Amniotic epithelial cell (primary cell): ENCODE measurements at places on chromosomes 1 and 21.

GRCh38 chr1:66035616-66036245, 243.0 kb downstream of the PDE4B start:
- DNase-seq: no peak

DNA sequence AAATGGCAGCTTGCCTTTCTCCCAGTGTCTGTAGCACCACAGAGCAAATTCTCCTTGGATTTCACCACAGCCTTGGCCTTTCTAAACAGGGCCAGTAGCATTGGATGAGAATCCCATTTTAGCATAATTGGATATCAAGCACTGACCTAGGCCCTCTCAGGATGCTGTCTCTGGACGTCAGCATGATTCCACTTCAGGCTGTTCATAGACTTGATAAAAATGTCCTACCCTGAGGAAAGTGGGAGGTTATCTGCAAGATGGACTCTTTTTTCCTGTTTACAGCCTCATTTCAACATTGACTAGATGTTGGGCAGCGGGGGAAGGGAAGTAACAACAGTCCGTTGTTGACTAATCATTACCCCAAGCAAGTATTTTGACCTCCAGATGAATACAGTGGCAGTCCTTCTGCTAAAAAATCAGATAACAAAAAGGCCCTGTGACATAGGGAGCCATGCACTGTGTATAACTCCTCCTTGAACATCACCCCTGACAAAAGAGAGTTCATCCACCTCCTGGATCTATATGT, 5.2 kb downstream of the NPL start:
- no peak for DNase-seq

DNA sequence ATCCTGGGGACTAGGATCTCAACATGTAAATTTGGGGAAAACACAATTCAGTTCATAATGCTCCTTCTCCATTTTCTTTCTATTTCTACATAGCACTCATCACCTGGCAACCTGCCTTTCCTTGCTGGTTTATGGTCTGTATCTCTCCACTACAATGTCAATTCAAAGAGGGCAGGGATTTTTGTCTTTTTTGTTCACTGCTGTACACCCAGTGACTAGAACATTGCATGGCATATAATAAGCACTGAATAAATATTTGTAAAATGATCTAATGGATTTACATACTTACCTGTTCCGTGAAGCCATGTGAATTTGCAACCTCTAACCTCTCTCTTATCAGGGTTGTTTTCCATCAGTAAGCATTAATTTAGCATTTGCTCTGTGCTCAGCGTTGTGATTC, 27.4 kb upstream of the TBX15 start:
- DNase-seq: no peak

- no peak for DNase-seq
Observed at GRCh38 chr1:110565565-110565964, 40.6 kb downstream of the KCNA2 start.
